Hepatocyte (in vitro differentiated cells): ENCODE measurements at places on chromosomes 13 and 19. TPM values are rescaled to one million over a fixed set of nuclear protein-coding genes. Genes with fewer than 3 reads are reported as not detected.
A peak's percentile ranks its signal among the peaks of the same experiment; 100 is the strongest.

The BRME1 gene
- 2.2 and 14.4 TPM in 2 replicates for total RNA-seq

The GRIK5 gene
- total RNA-seq = 0.60 and 0.92 TPM in 2 replicates

The IZUMO2 gene
- not detected in 2 replicates for total RNA-seq

The ZNF560 gene
- not detected in 2 replicates for total RNA-seq

The LRRC8E gene
- 1.8 and 4.5 TPM in 2 replicates for total RNA-seq

The C19orf81 gene
- 2.2 and 4.1 TPM in 2 replicates for total RNA-seq

The PTOV1 gene
- 76.4 and 114 TPM in 2 replicates for total RNA-seq

The TDRD3 gene
- 15.3 and 16.8 TPM in 2 replicates for total RNA-seq

- no peak overlapping the region for H3K4me3 ChIP-seq
- peak; percentile 18 for DNase-seq
- H3K36me3 ChIP-seq = no peaks in the 10 kb centered on the region
- H3K27me3 ChIP-seq = no peaks in the 10 kb centered on the region
- no peaks in the 10 kb centered on the region for H3K4me1 ChIP-seq
- H3K27ac ChIP-seq = no peak overlapping the region
These were observed 329.8 kb upstream of the MIR17HG start for GRCh38 chr13:91017669-91018053.

GRCh38 chr13:102709536-102709935, 14.7 kb upstream of the METTL21C start:
- H3K27ac ChIP-seq = no peak overlapping the region
- H3K4me1 ChIP-seq = peaks cover 5% of the 10 kb centered on the region
- no peak for DNase-seq
- no peaks in the 10 kb centered on the region for H3K36me3 ChIP-seq
- no peak overlapping the region for H3K4me3 ChIP-seq
- no peaks in the 10 kb centered on the region for H3K27me3 ChIP-seq

- H3K36me3 ChIP-seq = no peaks in the 10 kb centered on the region
- no peak overlapping the region for H3K27ac ChIP-seq
- no peaks in the 10 kb centered on the region for H3K4me1 ChIP-seq
- no peak overlapping the region for H3K4me3 ChIP-seq
These were observed 11.3 kb downstream of the LILRB4 start for GRCh38 chr19:54674021-54674617.

- H3K27me3 ChIP-seq = no peaks in the 10 kb centered on the region
- no peak for DNase-seq
- H3K36me3 ChIP-seq = no peaks in the 10 kb centered on the region
- H3K4me1 ChIP-seq = no peaks in the 10 kb centered on the region
- no peak overlapping the region for H3K4me3 ChIP-seq
These were observed 134.9 kb downstream of the GPC5 start for GRCh38 chr13:91533354-91533753.

DNA sequence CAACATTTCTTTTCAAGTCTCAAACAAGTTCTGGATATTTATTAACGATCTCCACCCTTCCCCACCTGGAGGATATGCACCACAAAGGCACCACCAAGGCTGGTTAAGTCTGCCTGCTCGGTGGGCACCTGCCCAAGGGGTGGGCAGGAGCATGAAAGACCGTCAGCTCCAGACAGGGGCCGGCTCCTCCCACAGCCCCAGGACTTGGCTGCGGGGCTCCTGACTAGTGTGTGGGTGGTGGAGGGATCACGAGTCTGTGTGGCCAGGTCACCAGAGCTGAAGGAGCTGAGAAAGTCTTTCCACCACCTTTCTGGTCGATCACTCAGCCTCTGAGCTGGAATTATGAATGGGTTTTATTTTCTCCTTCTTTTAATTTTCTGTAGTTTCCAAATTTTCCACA, 7.8 kb downstream of the SLC7A1 start:
- H3K36me3 ChIP-seq = no peaks in the 10 kb centered on the region
- H3K27me3 ChIP-seq = no peaks in the 10 kb centered on the region
- H3K4me3 ChIP-seq = no peak overlapping the region

- H3K27me3 ChIP-seq = no peaks in the 10 kb centered on the region
- H3K36me3 ChIP-seq = no peaks in the 10 kb centered on the region
- no peak overlapping the region for H3K27ac ChIP-seq
- no peaks in the 10 kb centered on the region for H3K4me1 ChIP-seq
These were observed 24.6 kb downstream of the NOSIP start for GRCh38 chr19:49555600-49556411.

GRCh38 chr19:38691938-38692457, 44.5 kb downstream of the ACTN4 start:
- peak overlapping the region; percentile 97 for H3K27ac ChIP-seq
- no peak overlapping the region for H3K4me3 ChIP-seq
- peak; percentile 68 for DNase-seq

- H3K4me1 ChIP-seq = no peaks in the 10 kb centered on the region
- DNase-seq = no peak
- no peak overlapping the region for H3K27ac ChIP-seq
- H3K36me3 ChIP-seq = no peaks in the 10 kb centered on the region
These were observed 791.7 kb upstream of the PCDH20 start for GRCh38 chr13:62207388-62207787.

GRCh38 chr13:73287831-73288230, 229.0 kb downstream of the KLF5 start:
- DNase-seq = no peak
- H3K4me1 ChIP-seq = no peaks in the 10 kb centered on the region
- no peaks in the 10 kb centered on the region for H3K36me3 ChIP-seq
- H3K27ac ChIP-seq = no peak overlapping the region

GRCh38 chr13:101488734-101489133, 36.3 kb downstream of the ITGBL1 start:
- H3K27me3 ChIP-seq = no peaks in the 10 kb centered on the region
- H3K4me3 ChIP-seq = no peak overlapping the region
- DNase-seq = no peak
- H3K27ac ChIP-seq = no peak overlapping the region
- no peaks in the 10 kb centered on the region for H3K4me1 ChIP-seq

DNA sequence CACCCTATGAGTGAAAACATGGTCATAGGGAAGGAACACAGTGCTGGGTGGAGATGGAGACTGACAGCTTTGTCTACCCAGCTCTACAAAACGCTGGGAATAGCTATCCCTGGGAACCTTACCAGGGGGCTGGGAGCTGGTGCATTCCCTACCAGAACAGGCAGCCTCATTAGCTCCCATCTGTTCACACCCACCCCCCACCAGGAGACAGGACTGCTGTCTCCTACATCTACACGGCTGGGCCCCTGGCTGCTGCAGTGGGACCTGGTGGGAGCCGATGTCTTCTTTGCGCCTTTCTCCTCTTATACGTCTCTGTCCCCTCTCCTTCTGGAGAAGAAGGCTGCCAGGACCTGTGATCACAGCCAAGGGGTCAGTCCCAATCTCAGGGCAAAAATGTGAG, 90.8 kb downstream of the UQCRFS1 start:
- H3K4me3 ChIP-seq = no peak overlapping the region
- no peak for DNase-seq
- H3K27ac ChIP-seq = no peak overlapping the region
- no peaks in the 10 kb centered on the region for H3K27me3 ChIP-seq

GRCh38 chr13:51370811-51371210, 31.3 kb downstream of the SERPINE3 start:
- peaks cover 5% of the 10 kb centered on the region for H3K36me3 ChIP-seq
- no peaks in the 10 kb centered on the region for H3K4me1 ChIP-seq
- H3K27me3 ChIP-seq = no peaks in the 10 kb centered on the region
- H3K27ac ChIP-seq = no peak overlapping the region
- no peak for DNase-seq
- no peak overlapping the region for H3K4me3 ChIP-seq

DNA sequence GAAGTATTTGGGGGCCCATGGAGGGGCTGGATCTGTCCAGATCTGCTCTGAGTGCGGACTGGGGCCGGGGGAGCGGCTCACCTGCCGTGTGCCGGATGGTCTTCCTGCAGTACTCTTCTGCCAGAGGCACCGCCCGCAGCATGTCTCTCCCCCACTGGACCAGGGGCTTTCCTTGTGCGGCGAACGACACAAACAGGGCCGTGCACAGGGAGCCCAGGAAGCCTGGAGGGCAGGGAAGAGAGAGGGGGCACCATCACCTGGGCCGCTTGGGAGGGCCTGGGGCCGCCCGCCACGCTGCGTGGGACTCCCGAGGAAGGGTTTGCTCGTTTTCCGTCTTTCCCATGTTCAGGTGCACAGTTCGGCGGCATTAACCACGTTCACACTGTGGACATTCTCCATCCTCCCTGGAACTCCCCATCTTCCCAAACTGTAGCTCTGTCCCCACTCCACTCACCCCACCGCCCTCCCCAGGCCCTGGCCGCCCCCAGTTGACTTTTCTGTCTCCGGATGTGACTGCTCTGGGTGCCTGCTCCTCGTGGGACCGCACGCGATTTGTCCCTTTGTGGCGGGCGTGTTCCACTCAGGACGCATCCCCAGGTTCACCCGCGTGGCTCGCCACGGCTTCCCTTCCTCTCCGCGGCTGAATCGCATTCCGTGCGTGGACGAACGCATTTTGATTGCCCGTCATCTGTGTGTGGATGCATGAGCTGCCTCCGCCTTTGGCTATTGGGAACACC, 24.2 kb downstream of the ADPRHL1 start:
- H3K27ac ChIP-seq = no peak overlapping the region
- H3K36me3 ChIP-seq = no peaks in the 10 kb centered on the region
- H3K4me3 ChIP-seq = no peak overlapping the region

DNA sequence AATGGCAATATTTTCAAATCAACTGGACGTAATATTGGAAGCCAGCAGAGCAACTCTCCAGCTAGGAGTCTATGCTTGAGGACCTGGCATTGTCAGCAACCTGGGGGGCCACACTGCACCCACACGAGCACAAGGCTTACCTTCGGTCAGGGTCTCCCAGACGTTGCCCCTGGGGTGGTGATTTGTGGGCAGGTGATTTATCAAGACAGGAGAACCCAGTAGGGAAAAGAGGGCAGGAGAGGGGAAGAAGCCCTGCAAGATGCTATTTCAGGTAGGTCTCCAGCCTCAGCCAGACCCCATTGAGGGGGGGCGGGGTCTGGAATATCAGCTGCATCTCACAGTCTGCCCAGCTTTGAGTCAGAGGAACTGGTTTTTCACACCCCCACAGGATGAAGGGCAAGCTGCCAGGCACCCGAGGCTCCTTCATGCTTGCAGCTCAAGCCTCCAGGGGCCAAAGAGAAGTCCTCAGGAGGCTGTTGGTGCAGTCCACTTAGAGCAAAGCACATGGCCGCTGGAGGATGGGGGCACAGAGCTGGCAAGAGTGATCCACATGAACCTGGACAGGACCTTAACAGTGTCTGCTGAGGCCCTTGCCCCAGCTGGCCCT, 80.9 kb upstream of the UQCRFS1 start:
- no peaks in the 10 kb centered on the region for H3K27me3 ChIP-seq
- DNase-seq = no peak
- H3K36me3 ChIP-seq = no peaks in the 10 kb centered on the region
- no peaks in the 10 kb centered on the region for H3K4me1 ChIP-seq
- no peak overlapping the region for H3K27ac ChIP-seq
- no peak overlapping the region for H3K4me3 ChIP-seq

- H3K4me1 ChIP-seq = no peaks in the 10 kb centered on the region
- H3K27me3 ChIP-seq = no peaks in the 10 kb centered on the region
- no peak overlapping the region for H3K27ac ChIP-seq
These were observed 197.1 kb upstream of the GPC6 start for GRCh38 chr13:93029536-93029935.

DNA sequence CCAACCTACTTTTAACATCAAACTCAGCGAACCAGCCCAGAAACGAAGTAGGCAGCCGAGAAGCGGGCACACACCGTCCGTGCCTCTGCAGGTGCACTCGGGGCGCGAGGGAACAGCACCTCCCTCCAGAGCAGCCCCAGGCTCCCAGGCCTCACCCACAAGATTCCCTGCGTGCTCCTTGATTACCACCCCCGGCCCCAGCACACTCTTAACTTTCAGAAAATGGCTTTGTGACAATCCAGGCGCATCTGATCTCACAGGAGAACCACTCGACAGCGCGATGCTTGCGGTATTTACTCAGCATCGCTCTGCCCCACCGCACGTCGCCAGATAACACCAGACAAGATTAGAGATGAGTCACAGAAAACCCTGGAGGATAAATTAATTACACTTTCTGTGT, 134.9 kb upstream of the SPACA7 start:
- H3K27me3 ChIP-seq = peaks cover 3% of the 10 kb centered on the region
- no peaks in the 10 kb centered on the region for H3K4me1 ChIP-seq
- H3K4me3 ChIP-seq = no peak overlapping the region
- no peak overlapping the region for H3K27ac ChIP-seq
- DNase-seq = no peak
- no peaks in the 10 kb centered on the region for H3K36me3 ChIP-seq

- H3K4me3 ChIP-seq = no peak overlapping the region
- DNase-seq = peak; percentile 80
- H3K4me1 ChIP-seq = peaks cover 24% of the 10 kb centered on the region
- no peaks in the 10 kb centered on the region for H3K36me3 ChIP-seq
These were observed 15.9 kb downstream of the ZNF787 start for GRCh38 chr19:56105090-56105701.

DNA sequence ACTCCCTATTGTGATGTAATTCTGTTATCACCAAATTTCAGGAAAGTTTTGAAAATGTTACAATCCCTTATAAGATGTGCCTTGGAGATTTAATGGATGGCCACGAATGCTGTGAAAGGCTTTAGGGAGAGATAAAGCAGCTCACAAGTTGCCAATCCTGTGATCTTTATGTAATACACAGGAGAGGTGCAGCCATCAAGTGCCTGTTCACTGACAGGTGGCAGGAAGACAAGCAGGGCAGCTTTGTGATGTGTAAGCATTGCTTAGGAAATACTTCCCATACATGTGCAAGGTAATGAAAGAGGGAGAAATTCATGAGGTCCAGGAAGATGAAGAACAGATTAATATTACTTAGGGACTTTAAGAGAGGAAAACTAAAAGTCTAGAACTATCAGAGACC, 628.8 kb downstream of the SLITRK6 start:
- H3K27me3 ChIP-seq = no peaks in the 10 kb centered on the region
- H3K4me3 ChIP-seq = no peak overlapping the region
- no peak for DNase-seq
- no peaks in the 10 kb centered on the region for H3K36me3 ChIP-seq
- no peak overlapping the region for H3K27ac ChIP-seq

GRCh38 chr19:21901861-21902260, 65.9 kb upstream of the ZNF43 start:
- no peaks in the 10 kb centered on the region for H3K4me1 ChIP-seq
- no peak overlapping the region for H3K4me3 ChIP-seq
- H3K36me3 ChIP-seq = no peaks in the 10 kb centered on the region
- DNase-seq = no peak
- no peaks in the 10 kb centered on the region for H3K27me3 ChIP-seq

GRCh38 chr19:6571167-6571566, 19.8 kb downstream of the CD70 start:
- no peak overlapping the region for H3K27ac ChIP-seq
- no peaks in the 10 kb centered on the region for H3K27me3 ChIP-seq
- H3K36me3 ChIP-seq = no peaks in the 10 kb centered on the region
